ENCODE measurements at places on chromosomes 12 and 14.

DNA sequence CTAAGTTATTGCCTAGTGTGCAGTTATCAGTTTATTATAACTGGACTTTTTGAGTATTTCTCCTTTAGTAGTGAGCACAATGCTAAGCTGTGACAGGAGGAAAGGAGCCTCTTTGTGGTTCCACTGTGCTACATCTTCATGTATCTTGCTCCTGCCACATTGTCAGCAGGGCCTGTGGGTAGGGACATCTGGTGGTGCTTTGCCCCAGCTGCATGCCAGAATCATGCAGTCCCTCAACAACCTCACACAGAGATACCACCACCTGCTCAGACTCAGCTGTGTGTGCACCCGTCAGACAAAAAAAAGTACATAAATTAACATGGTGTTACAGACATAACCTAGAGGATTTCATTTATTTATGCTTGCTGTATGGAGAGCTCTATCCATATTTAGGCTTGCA is 51.1 kb downstream of the MIS18BP1 start:
- DNase-seq = no peak

GRCh38 chr12:124792961-124793441 is 70.7 kb downstream of the SCARB1 start:
- DNase-seq = no peak

DNA sequence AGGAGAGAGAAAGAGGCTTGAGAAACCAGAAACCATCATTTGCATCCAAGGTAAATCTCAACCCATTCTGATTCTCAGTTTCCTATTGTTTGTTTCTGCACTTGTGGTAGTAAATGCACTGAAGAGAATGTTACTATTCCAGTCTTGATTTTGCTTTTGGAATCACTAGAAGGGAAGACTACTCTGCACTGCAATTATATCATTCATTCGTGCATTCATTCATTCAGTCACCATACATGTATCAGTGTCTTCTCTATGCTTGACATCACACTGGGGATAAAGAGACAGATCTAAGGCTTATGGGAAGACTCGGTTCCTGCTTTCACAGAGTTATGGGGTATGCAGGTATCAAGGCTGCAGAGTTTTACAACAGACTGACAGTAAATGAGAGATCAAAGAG is 90.3 kb upstream of the EGLN3 start:
- no peak for DNase-seq

- no peak for DNase-seq
These were observed 62.9 kb downstream of the MARK3 start for GRCh38 chr14:103448097-103448496.

- DNase-seq = no peak
These were observed 30.4 kb downstream of the CCDC92 start for GRCh38 chr12:123942238-123942653.

- no peak for DNase-seq
These were observed 116.7 kb downstream of the SNAPC1 start for GRCh38 chr14:61878931-61879330.

GRCh38 chr14:77990337-77990736 is 179.8 kb upstream of the NRXN3 start:
- DNase-seq = no peak

GRCh38 chr12:56591961-56592360 is 38.2 kb downstream of the BAZ2A start:
- DNase-seq = no peak

- no peak for DNase-seq
These were observed 1047.2 kb downstream of the SLC6A15 start for GRCh38 chr12:83865431-83865830.

- DNase-seq = no peak
These were observed 21.9 kb downstream of the PTPRB start for GRCh38 chr12:70615174-70615866.

DNA sequence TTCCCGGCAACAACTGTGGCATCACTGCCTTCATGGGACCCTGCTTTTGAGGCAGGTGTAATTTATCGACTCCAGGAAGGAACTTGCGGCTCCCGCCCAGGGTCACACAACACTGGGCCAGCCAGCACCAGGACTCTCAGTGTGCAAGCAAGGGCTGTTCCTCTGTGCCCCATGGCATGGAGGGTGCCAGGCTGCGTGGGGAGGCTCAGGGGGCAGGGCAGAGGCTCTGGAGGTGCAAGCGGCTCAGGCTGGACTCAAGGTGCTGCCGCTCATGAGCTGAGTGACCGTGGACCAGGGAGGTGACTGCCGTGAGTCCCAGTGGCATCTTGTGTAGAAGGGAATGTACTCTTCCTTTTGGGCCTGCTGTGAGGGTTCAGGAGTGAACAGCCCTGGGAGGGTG is 57.6 kb downstream of the SLC24A4 start:
- DNase-seq = no peak

- DNase-seq = no peak
These were observed 21.0 kb upstream of the RIC8B start for GRCh38 chr12:106753526-106753925.

DNA sequence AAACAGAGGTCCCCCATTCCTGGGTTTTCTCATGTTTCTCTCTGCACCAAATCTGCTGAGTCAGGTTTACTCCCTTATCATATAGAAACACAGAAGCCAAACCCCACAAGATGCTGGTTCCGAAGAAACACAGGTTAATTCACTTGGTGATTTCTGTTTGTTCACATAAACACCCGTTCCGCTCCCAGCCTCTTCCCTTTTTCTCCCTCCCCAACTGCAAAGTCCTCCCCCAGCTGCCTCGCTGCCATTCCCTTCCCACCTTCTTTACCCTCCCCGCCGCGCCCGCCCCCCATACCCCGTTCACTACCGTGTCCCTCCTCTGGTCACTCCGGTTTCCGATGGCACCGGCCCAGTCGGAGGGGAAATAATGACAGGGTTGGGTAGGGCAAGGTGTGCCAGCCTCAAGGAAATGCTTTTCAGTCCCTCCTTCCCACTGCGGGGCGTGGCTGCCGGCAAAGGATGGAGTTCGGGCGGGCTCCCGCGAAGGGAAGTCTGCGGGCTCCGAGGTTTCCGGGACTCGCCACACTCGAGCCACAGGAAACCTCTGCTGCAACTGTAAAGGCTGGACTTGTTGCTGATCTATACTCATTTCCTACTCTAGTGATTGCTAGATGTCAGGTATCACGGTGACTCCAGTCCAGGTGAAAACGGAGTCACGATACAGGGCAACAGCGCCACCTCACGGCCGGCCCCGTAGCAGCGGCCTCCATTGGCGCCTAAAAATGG is at the start of gene STYK1:
Gene STYK1 (minus strand): TSS at position 394 of the 726 bp plus-strand sequence. CDS start 39,434 bp downstream, outside the sequence.
- DNase-seq = peak; percentile 43

GRCh38 chr12:122139266-122139665 is 34.8 kb downstream of the IL31 start:
- no peak for DNase-seq

DNA sequence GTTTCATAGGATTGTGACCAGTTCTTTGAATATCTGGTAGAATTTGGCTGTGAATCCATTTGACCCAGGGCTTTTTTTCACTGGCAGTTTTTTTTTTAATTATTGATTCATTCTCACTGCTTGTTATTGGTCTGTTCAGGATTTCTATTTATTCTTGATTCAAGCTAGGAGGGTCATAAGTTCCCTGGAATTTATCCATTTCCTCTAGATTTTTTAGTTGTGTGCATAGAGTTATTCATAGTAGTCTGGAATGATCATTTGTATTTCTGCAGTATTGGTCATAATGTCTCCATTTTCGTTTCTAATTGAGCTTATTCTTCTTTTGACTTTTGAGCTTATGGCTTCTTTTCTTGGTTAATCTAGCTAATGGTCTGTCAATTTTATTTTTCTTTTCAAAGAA is 291.6 kb downstream of the AKAP6 start:
- no peak for DNase-seq

DNA sequence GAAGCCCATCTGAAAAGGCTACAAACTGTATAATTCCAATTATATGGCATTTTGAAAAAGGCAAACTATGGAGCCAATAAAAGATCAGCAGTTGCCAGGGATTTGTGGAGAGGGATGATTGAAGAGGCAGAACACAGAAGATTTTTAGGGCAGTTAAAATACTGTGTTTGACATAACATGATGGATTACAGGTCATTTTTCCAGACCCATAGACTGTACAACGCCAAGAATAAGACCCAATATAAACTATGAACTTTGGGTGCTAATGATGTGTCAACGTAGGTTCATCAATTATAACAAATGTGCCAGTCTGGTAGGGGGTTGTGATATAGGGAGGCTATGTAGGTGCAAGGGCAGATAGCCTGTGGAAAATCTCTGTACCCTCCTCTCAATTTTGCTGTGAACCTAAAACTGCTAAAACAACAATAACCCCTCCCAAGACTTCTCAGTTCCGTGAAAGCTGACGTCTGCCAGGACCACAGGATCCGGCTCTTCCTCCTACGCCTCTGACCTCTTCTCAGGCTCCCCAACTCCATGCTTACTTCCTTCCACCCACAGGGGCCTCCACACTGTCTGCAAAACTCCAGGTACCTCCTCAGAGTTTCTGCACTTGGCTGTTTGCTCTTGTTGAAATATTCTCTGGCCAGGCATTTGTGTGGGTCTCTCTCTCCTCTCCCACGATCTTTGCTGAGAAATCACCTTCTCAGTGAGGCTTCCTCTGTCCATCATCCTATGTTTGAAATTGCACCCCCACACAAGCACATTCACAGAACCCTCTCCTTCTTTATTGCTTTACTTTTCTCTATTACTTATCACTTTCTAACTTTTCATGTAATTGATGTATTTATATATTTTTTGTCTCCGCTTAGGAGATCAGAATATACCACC is 131.4 kb downstream of the BBS10 start:
- no peak for DNase-seq

DNA sequence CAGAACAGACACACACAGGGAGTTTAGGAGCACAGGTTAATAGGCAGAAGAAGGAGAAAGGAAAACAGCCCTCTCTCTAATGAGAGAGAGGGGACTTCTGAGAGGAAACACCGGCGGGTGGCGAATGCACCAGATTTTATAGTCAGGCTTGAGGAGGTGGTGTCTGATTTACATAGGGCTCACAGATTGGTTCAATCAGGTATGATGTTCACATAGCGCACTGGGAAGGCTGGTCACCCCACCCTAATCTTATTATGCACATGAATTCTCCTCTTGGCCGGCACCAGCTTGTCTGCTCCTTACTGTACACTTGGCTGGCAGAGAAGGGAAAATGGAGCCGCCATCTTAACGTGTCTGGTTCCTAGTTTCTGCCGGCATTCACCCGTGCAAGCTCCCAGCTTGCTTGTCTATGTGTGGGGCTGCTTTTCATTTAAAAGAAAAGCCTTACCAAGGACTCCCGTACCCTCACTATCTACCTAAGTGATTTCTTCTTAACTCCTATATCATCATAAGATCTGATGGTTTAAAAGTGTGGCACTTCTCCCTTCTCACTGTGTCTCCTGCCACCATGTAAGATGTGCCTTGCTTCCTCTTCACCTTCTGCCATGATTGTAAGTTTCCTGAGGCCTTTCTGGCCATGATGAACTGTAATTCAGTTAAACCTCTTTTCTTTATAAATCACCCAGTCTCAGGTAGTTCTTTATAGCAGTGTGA is 15.1 kb downstream of the BCAT1 start:
- DNase-seq = no peak

DNA sequence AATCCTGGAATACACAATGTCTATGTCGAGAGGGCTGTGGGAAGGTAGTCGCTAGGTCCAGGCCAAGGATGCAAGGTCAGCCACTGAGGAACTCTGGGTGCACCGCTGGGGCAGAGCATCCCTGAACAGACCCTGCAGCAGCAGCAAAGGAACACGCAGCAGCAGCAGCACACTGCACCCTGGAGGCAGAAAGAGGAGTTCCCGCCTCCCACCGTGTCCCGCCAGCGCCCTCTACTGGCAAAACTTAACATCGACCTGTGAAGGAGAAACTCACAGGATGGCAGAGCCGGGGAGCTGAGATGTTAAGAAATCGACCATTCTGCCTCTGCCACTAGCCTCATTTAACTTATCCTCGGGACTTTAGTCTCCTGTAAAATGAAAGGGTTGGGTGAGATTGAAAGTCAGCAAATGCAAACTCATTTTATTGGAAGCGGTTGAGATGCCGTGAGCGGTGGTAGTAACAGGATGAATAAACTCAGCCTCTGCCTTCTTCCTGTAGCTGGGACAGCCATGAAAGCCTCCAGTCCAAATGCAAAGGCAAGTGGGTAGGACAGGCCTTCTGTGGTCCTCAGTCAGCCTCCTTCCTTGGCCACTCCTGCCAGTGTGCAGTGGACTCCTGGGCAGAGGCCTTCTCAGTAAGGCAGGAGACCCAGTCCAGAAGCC is 45.6 kb downstream of the STAB2 start:
- peak; percentile 46 for DNase-seq

- no peak for DNase-seq
These were observed 41.3 kb downstream of the CD9 start for GRCh38 chr12:6241495-6241894.

DNA sequence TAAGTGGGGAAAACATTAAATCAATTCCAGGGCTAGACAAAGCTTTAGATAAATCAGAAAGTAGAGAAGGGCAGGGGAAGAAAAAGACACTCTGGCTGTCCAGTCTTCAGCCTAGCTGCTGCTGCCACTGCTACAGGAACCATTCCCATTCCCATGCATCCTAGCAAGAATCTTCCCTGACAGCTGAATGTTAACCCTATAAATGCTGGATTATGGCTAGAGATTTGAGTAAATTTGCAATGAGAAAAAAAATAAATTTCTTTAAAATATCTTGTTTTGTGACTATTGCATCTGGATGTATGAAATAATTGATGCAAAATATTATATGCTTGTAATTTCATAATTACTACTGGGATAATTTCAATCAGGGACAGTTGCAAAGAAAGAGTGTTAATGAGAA is 15.0 kb upstream of the CDKN3 start:
- DNase-seq = no peak

DNA sequence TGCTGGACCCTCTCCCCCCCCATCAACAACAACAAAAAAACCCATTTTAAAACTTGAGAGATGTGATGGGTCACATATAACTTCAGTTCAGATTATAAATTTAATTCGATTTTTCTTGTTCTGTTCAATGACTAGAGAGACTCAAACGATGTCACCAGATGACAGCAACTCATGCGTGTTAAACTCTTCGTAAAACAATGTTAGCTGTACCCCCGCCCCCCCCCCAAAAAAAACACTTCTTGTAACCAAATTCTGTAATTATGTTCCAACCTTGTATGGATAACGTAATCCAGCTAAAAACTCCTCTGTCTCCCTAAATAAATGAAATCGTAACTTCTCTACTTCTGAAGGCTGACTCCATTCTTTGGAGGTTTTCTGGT is 614 bp upstream of the NACA start:
- DNase-seq = no peak

GRCh38 chr14:75876530-75876929 is 105.3 kb downstream of the TGFB3 start:
- no peak for DNase-seq
